ENCODE measurements at places on chromosomes 4 and X. TPM values are rescaled to one million over a fixed set of nuclear protein-coding genes. Genes with fewer than 3 reads are reported as not detected.
A peak's percentile ranks its signal among the peaks of the same experiment; 100 is the strongest.

GRCh38 chr4:172486531-172486930, 673.3 kb downstream of the GALNTL6 start:
- DNase-seq: no peak

GRCh38 chr4:188372058-188372457, 232.8 kb downstream of the TRIML1 start:
- no peak for DNase-seq

Gene GUCY1B1
- 30.3 TPM for total RNA-seq

DNA sequence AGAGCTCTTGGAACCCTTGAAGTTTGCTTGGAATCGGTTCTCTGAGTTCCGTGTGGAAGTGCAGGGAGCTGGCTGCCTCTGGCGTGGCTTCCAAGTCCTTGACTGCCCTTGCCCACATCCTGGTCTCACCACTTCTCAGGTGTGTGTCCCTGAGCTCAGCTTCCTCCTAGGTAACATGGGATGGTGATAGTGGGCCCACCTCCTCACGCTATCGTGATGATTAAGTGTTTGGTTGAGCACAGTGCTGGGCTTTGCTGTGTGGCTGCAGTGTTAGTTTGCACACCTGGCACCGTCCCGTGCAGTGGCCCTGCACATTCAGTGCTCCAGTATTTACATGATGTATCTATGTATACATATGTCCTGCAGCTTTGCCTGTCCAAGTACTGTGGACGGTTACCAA, 81.5 kb downstream of the CLDN34 start:
- DNase-seq: no peak

Gene CFAP99
- total RNA-seq: 0.45 TPM

Gene SMR3A
- total RNA-seq: not detected

- no peak for DNase-seq
These were observed 62.7 kb downstream of the ANTXR2 start for GRCh38 chr4:80010316-80010715.

- DNase-seq: peak; percentile 50
These were observed 127.8 kb downstream of the DDX53 start for GRCh38 chrX:23127586-23127985.

GRCh38 chr4:80806472-80806871, 224.0 kb upstream of the BMP3 start:
- no peak for DNase-seq

DNA sequence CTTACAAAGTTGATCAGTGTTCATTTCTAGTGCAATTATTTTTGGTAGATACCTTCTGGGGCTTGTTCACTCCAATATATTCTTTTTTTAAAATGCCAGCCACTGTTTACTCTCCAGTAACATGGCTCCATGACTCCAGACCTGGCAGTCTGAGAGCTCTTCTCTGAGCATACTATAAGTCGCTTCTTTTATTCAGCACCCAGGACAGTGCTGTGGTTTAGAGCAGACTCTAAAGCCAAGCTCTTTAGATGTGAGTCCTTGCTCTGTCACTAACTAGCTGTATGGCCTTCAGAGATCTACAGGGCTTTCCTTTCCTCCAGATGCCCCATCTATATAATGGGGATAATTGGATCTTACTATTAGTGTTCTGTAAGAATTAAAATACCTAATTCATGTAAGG, 200.2 kb upstream of the FAM241A start:
- no peak for DNase-seq

GRCh38 chr4:825063-825970, 612 bp downstream of the CPLX1 start:
- DNase-seq: no peak

DNA sequence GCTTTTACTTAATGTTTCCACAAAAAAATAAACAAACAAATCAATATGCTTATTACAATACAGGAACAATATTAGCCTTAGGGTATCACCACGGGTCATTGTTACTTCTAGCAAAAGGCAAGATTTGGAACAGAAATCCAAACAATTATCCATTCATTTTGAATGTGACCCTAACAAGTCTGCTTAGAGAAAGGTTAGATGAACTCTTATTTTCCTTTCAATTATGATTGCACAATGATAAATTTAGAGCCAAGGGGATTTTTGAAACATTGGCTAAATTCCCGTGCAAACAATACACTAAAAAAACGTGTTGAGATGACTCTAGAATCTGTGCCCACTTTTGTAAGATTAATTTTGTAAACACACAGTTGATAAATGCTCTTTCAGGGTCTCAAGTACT, 474.7 kb downstream of the PCDH7 start:
- DNase-seq: no peak

Gene SEL1L3
- 38.7 TPM for total RNA-seq

Gene ARL9
- total RNA-seq: 3.2 TPM

Gene SMIM43
- total RNA-seq: not detected

Gene NKX3-2
- total RNA-seq: 0.18 TPM

GRCh38 chr4:152981278-152981677, 45.2 kb downstream of the FHDC1 start:
- no peak for DNase-seq

GRCh38 chr4:3317656-3318211, 24.9 kb downstream of the RGS12 start:
- DNase-seq: no peak

Gene DUSP9
- total RNA-seq: 0.45 TPM

- DNase-seq: peak; percentile 1
These were observed 175.8 kb upstream of the TECRL start for GRCh38 chr4:64584981-64585557.

DNA sequence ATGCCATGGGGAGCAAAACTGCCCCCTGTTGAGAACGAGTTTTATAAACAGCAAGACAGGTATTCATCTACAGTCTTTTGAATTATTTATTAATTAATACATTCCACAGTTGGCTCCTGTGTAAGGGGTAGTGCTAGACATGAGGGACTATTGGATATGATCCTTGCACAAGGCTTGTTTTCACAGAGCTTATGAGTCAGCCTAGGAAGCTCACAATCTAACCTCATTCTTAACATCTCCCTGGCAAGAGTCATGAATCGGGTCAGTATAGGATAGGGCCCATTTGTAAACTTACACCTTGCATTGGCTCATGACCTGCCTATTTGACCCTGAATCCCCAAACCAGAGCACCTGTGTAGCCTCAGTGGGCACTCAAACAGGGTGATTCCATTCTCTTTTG, 209.1 kb upstream of the HCCS start:
- no peak for DNase-seq

Gene RPL10
- 1,446 TPM for total RNA-seq

Gene CT55
- total RNA-seq: not detected

GRCh38 chr4:25509646-25510045, 132.6 kb downstream of the ANAPC4 start:
- no peak for DNase-seq

- no peak for DNase-seq
These were observed 243.4 kb downstream of the SCFD2 start for GRCh38 chr4:53122280-53123116.

- no peak for DNase-seq
These were observed 53.1 kb downstream of the NAA11 start for GRCh38 chr4:79272761-79273160.

Gene TLR1
- 3.8 TPM for total RNA-seq

GRCh38 chrX:29466456-29466855, 748.9 kb upstream of the MAGEB2 start:
- DNase-seq: no peak

Gene GPR119
- not detected for total RNA-seq

Gene UGT2B10
- total RNA-seq: not detected

Gene TASL
- 0.73 TPM for total RNA-seq

- DNase-seq: no peak
These were observed 56.8 kb upstream of the DCLK2 start for GRCh38 chr4:150021483-150021882.

Gene SOWAHD
- total RNA-seq: 0.91 TPM

DNA sequence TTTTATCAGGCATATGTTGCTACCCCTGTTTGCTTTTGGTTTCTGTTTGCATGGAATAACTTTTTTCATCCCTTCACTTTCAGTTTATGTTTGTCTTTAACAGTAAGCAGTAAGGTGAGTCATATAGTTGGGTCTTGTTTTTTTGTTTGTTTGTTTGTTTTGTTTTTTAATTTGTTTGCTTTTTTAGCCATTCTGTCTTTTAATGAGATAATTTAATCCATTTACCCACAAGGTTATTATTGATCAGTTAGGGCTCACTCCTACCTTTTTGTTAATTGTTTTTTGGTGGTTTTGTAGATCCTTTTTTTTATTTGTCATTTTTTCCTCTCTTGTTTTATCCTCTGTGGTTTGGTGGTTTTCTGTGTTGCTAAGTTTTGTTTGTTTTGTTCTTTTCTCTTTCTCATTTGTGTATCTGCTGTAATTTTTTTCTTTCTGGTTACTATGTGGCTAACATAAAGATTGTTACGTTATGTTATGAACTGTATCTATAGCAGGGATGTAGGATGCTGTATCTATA, 379.5 kb upstream of the MAD2L1 start:
- no peak for DNase-seq

DNA sequence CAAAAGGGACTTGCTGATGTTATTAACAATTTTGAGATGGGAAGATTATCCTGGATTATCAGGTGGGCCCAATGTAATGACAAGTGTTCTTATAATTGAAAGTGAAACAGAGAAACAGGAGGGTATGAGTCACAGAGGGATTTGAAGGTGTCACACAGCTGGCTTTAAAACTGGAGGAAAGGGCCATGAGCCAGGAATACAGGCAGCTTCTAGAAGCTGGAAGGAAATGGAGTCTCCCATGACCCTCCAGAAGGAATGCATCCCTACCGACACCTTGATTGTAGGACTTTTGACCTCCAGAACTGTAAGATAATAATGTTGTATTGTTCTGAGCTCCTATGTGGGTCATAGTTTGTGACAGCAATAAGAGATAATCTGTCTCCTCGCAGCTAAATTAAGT, 98.0 kb upstream of the STIM2 start:
- DNase-seq: no peak

DNA sequence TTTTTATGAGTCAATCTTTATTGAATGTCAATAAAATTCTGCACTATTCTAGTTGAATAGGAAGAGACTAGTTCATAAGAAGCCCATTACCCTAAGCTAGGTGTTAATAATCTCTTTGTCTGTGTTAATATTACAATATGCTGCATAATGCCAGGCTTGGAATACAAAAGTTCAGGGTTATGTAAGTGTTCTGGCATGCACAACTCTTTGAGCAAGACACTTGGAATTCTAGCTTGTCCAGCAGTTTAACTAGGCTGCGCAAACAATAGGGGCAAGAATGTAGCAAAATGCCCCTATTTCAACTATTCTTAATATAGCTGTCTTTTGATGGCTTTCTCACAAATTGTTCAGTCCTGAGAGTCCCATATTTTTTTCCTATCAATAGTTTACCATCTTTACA, 31.3 kb upstream of the ETNPPL start:
- DNase-seq: no peak

- DNase-seq: no peak
These were observed 24.4 kb downstream of the UGT2A3 start for GRCh38 chr4:68927165-68927564.

- DNase-seq: no peak
These were observed 88.3 kb downstream of the VCX3A start for GRCh38 chrX:6446582-6446981.

- no peak for DNase-seq
These were observed 207.4 kb downstream of the ADAM29 start for GRCh38 chr4:175125410-175126068.

Gene FOXR2
- total RNA-seq: not detected

Gene SLIT2
- 46.4 TPM for total RNA-seq

GRCh38 chr4:46484881-46485280, 95.0 kb upstream of the GABRA2 start:
- DNase-seq: no peak

Gene JAKMIP1
- 10.7 TPM for total RNA-seq

Gene ATP8A1
- total RNA-seq: 174 TPM

DNA sequence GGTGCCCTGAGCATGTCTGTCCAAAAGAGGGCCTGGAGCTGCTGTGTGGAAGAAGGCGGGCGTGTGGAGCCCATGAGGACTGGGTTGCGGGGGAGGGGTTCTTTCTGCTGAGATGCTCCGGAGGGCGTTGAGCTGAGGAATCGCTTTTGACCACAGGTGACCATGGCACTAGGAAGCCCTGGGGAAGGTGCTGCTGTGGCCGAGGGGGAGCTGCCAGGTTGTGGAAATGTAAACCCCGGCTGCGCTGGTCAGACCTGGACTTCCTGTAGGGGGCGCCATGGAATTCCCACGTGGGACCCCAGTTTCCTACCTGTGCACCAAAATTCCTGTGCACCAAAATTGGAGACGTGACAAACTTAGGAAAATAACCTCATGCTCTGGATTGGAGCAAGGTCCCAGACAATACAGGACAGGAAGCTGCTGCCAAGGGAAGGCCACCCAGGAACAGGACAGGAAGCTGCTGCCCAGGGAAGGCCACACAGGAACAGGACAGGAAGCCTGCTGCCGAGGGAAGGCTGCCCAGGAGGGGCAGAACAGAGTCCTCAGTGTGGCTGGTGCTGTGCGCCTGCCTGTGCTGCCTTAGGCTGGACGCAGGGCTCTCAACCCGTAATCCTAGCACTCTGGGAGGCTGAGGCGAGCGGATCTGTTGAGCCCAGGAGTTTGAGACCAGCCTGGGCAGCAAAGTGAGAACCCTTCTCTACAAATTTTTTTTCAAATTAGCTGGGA, 28.4 kb upstream of the UVSSA start:
- DNase-seq: no peak

- DNase-seq: peak; percentile 21
These were observed 34.0 kb upstream of the GYPA start for GRCh38 chr4:144174401-144175067.

DNA sequence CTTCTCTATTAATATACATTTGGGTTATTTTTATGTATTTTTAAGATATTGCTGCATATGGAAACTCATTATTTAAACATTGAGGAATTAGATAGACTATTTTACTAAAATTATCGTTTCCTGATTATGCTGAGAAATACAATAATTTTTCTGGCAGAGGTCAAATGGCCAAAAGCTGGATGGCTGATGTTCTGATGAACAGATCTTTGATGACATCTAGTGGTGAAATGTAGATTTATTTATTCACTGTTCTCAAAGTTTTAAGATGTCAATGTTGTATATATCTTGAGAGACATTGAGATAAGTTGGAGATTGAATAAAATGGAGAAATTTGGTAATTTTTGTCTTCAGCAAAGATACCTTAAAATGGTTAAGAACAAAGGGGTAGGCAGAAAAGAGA, 96.2 kb downstream of the UGT8 start:
- DNase-seq: peak; percentile 22

DNA sequence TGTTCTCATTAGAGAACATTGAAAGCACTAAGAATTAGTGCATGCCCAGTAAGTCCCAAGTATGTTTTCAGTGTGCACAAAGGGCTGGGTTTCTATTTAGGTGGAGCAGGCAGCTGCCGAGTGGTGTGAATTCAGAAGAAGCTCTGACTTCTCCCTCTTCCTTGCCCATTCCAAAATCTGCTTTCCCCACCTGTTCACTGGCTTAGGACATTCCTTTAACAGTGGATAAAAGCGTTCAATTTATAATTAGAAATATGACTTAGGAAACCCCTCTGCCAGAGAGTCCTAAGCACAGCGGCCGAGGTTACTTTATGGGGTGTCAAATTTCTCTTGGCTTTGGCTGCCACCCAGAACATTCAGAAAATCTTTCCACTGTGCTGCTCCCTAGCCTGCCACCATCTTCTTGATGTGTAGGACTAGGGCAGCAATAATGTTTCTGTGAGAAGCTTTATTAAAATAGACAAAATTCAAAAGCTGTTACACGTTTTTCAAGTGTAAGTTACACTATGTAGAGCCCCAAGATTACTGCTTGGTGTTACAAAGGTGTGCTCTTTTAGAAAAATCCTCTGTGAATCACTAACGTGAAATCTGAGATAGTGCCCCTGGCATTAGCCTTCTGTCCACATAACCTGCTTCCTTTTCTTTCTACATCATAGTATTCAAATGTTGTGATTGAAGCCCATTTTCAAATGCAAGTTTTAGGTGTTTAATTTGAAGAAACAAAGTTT, 191.6 kb upstream of the ANKRD50 start:
- DNase-seq: no peak
